GM12878 (cell line): ENCODE measurements at places on chromosomes 2 and 18. TPM values are rescaled to one million over a fixed set of nuclear protein-coding genes. Genes with fewer than 3 reads are reported as not detected.

- no peaks in the 10 kb centered on the region for H3K36me3 ChIP-seq
- no peak overlapping the region for H3K4me3 ChIP-seq
- no peaks in the 10 kb centered on the region for H3K4me1 ChIP-seq
- no peak overlapping the region for H3K27ac ChIP-seq
- DNase-seq, result no peak
Measured at GRCh38 chr18:55390898-55391297, 197.1 kb downstream of the TCF4 start.

GRCh38 chr2:128602699-128603101 lies 284.0 kb upstream of the HS6ST1 start:
- no peaks in the 10 kb centered on the region for H3K27me3 ChIP-seq
- H3K27ac ChIP-seq, result no peak overlapping the region

GRCh38 chr2:110931648-110932047 lies 189.1 kb upstream of the BCL2L11 start:
- H3K4me3 ChIP-seq, result no peak overlapping the region
- no peak for DNase-seq
- H3K36me3 ChIP-seq, result no peaks in the 10 kb centered on the region
- H3K27ac ChIP-seq, result no peak overlapping the region

DNA sequence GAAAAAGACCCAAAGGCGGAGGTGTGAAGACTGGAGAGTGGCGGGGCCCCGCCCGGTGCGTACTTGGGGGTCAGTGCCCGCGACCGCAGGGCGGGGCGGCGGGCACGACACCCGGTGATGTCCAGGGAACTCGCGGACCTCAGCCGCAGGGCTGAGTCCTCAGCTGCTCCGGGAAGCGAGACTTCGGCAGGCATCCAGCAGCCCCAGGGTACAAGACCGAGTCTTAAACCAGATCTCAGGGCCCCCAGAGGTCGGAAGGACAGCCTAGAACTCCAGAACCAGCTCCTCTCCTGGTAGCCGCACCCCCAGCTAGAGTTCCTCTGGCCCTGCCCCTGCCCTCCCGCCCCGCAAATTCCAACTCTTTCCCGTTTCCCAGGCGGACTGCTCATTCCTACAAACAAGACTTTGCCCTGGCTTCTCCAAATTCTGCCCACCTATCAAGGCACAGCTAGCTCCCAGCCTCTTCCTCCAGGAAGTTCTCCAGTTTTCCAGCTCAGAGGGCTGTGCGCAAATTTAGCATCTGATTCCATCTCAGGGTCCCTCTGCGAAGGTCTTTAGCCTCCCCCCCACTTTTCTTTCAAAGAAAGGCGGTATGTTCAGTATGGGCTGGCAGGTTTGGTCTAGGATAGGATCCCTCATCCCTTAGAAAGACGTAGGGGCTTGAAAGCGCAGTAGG lies 26.0 kb upstream of the NOTO start:
- peaks cover 13% of the 10 kb centered on the region; the same call in 1 of the 2 replicates for H3K4me1 ChIP-seq
- H3K4me3 ChIP-seq, result peak overlapping the region; percentile 29; the same call in 1 of the 2 replicates
- no peak for DNase-seq
- H3K36me3 ChIP-seq, result no peaks in the 10 kb centered on the region

- no peak for DNase-seq
- H3K4me1 ChIP-seq, result no peaks in the 10 kb centered on the region
- H3K27me3 ChIP-seq, result no peaks in the 10 kb centered on the region
Measured at GRCh38 chr2:240388471-240389301, 46.8 kb upstream of the GPC1 start.

Gene KCNE4
- not detected in 2 replicates for polyA plus RNA-seq
